ENCODE measurements at places on chromosomes 3 and 15.

DNA sequence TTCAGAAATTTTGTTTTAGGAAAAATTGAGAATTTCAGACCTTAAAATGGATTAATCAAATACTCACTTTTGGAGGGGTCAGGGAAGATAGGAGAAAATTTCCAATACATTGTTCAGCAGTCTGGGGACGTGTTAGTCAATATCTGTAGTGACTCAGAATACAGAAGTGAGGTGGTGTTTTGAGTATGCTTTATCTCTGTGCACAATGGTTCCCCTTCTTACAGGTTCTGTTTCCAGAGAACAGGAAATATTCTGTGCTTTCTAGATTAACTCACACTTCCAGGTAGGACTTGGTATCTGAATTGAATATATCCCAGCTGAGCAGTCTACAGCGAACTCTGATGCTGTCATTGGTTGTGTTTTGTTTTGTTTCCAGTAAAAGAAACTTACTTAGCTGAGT lies 30.7 kb upstream of the CCDC54 start:
- no peak for DNase-seq

DNA sequence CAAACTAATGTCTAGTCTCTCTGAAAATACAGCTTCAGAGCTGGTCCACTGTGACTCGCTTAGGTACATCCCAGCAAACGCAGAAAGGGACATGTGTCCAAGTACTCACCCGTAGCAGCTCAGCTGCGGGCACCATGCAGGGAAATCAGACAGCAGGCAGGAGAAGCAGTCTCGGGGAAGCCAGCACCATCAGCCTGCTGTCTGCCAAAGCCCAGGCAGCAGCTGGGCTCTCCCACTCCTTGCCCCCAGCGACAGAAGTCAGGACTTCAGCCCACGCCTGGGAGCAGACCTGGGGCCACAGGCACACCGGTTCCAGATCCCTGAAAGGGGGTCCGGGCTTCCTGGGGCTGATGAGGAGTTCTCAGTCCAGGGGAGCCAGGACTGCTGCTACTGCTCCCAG lies 34.9 kb downstream of the SEMA5B start:
- no peak for DNase-seq

DNA sequence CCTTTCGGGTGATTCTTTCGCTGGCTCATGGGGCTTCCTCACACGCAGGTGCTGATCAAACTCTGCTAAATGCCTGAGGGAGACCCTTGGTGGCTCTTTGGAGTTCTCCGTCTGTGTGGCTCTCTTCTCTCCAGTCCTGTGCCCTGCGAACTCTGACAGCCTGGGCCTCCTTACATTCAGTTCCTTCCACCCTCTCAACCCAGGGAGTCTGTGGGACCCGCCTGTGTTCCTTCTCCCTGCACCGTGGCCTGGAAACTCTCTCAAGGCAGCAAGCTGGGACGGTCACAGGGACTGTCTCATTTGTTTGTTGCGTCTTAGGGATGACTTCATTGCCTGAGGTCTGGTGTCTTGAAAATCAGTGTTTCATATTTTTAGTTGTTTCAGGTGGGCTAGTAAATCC lies 37.0 kb upstream of the CORO2B start:
- DNase-seq: no peak

- no peak for DNase-seq
Measured at GRCh38 chr3:143865302-143865701, 17.0 kb upstream of the SLC9A9 start.

- no peak for DNase-seq
Measured at GRCh38 chr3:170247875-170248274, 25.7 kb downstream of the PRKCI start.

- DNase-seq: no peak
Measured at GRCh38 chr3:32202496-32202895, 36.0 kb upstream of the CMTM8 start.

GRCh38 chr3:133837487-133838295 lies 32.1 kb downstream of the SRPRB start:
- DNase-seq: no peak

GRCh38 chr3:31357451-31357850 lies 175.3 kb upstream of the STT3B start:
- DNase-seq: no peak

- no peak for DNase-seq
Measured at GRCh38 chr3:166274351-166275023, 437.3 kb upstream of the BCHE start.

- peak; percentile 27 for DNase-seq
Measured at GRCh38 chr3:37993820-37994638, 3.4 kb downstream of the VILL start.

DNA sequence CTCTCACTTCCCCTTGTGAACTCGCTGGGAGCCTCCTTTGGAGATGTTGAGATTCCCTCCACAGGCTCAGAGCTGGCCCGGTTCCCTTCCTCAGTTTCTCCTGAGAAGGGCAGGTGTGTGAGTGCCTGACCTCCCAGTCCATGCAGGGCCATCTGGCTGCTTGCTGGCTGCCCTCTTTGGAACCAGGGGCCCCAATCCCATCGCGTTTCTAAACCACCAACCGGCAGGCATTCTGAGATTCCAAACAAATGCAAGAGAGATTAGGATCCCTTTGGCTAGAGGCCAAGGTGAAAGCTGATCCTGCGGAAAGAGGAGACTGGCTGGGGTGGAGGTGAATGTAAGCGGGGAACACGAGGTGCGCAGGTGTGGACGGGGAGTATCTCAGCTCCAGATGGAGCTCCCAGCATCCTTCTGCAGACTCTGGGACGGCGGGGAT lies 2.9 kb upstream of the PRRT3 start:
- DNase-seq: no peak

GRCh38 chr15:90838139-90838538 lies 30.2 kb upstream of the FURIN start:
- peak; percentile 79 for DNase-seq

DNA sequence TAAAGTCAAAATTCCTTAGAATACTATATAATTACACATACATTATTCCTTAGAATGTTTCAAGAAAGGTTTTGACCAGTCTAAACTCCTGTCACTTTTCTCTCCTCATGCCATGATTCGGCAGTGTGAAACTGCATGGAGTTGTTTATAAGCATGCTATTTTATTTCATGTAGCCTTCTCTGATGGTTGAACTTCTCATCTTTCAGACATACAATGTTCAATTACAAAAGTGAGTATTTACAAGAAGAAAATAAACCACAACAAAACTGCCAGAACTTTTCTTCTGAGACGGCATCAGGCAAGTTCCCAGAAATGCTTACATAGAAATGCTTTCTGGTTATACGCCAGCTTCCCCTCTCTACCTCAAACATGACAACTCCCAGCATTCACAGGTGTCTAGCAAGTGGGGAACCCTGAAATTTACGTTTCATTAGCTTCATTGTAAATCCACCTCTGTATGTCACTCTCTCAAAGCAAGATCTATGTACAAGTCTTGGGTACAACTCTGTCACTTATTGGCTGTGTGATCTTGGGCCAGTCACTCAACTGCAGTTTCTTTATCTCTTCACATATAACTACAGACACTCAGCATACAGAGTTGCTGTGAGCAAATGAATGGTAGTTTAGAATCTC lies 42.7 kb downstream of the HDGFL3 start:
- DNase-seq: no peak

GRCh38 chr15:31265871-31266711 lies 60.5 kb upstream of the KLF13 start:
- peak; percentile 44 for DNase-seq

DNA sequence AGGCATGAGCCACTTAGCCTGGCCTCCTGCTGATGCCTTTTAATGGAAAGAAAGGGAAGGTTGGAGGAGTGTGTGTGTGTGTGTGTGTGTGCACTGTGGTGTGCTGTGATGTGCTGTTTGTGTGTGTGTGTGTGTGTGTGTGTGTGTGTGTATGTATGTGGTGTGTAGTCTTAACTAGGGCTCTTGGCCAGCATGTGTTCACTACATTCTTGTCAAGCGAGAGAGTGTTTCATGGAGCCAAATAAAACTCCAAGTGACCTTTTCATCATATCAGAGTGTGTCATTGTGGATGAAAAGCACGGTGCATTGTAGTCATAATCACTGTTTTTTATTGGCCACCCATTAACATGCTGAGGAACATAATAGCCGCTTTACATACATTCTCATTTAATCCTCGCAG lies 30.8 kb upstream of the BHLHE40 start:
- no peak for DNase-seq

GRCh38 chr15:69529961-69530633 lies 77.5 kb downstream of the RPLP1 start:
- no peak for DNase-seq

DNA sequence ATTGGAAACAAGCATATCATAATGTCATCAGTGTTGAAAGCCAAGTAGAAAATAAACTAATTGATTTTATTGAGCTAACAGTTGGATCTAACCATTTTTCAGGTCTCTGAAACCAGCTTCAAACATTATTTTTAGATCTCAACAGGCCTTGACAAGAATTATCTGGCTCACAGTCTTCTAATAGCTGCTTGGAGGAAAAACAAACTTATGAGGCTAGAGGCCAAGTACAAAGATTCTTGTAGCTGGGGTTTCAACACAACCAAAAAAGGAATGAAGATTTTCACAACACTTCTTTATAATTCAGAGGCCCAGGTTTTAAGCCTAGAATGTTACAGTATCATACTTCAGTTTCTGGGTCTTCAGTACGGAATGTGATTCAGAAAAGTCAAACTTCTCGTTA lies 3.7 kb downstream of the SETMAR start:
- no peak for DNase-seq

- no peak for DNase-seq
Measured at GRCh38 chr15:101607108-101607507, 45.1 kb downstream of the TM2D3 start.

DNA sequence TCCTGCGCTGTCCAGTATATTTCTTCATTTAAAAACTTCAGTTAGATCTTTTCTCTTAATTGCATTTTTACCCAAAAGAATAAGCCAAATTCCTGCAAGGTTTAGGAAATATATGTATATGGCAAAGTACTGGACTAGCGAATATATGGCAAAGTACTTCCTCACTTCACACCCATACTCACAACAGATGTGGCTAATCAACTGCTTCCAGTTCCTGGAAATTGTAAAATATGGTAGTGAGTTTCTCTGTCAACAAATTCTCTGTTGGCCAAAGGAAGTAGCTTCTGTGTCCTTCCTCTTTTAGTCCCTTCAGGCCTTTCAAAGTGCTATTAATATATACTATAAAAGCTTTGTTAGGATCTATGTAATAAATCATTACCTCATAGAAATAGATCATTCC lies 22.0 kb downstream of the GPR15 start:
- no peak for DNase-seq

DNA sequence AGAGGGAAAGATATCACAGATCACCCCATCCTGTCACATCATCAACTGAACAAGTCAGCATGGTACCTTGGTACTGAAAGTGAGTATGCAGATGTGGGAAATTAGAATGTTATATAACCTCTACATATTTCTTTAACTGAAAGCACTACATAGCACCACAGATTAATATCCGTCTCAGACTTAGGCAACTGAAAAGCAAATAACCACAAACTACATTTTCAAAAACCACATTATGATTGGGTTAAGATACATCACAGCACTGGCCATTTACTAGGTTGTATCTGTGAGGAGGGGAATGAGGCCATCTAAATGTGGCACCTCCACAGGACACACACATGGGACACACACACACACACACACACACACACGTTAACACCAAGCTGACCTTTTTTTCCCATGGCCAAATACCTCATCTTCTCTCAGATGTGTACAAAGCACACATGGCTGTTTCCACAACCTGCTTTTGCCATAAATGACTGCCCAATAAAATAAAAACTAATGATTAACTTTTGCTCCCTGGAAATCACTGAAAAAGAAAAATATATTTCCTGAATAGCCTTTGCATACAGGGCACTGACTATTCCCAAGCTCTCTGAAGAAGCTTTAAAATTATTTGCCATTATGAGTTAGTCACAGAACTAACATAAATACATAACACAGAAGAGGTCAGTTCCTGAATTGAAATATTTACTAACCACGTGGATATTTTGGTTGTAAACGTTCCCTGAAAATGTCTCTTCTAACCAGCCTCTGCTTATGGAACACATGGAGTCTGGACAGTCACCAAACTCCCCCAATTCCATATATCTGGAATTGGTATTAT lies 60.1 kb downstream of the SUMF1 start:
- DNase-seq: no peak

DNA sequence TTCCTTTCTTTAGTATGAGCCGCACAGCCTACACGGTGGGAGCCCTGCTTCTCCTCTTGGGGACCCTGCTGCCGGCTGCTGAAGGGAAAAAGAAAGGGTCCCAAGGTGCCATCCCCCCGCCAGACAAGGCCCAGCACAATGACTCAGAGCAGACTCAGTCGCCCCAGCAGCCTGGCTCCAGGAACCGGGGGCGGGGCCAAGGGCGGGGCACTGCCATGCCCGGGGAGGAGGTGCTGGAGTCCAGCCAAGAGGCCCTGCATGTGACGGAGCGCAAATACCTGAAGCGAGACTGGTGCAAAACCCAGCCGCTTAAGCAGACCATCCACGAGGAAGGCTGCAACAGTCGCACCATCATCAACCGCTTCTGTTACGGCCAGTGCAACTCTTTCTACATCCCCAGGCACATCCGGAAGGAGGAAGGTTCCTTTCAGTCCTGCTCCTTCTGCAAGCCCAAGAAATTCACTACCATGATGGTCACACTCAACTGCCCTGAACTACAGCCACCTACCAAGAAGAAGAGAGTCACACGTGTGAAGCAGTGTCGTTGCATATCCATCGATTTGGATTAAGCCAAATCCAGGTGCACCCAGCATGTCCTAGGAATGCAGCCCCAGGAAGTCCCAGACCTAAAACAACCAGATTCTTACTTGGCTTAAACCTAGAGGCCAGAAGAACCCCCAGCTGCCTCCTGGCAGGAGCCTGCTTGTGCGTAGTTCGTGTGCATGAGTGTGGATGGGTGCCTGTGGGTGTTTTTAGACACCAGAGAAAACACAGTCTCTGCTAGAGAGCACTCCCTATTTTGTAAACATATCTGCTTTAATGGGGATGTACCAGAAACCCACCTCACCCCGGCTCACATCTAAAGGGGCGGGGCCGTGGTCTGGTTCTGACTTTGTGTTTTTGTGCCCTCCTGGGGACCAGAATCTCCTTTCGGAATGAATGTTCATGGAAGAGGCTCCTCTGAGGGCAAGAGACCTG lies 13.2 kb downstream of the GREM1 start:
- no peak for DNase-seq

DNA sequence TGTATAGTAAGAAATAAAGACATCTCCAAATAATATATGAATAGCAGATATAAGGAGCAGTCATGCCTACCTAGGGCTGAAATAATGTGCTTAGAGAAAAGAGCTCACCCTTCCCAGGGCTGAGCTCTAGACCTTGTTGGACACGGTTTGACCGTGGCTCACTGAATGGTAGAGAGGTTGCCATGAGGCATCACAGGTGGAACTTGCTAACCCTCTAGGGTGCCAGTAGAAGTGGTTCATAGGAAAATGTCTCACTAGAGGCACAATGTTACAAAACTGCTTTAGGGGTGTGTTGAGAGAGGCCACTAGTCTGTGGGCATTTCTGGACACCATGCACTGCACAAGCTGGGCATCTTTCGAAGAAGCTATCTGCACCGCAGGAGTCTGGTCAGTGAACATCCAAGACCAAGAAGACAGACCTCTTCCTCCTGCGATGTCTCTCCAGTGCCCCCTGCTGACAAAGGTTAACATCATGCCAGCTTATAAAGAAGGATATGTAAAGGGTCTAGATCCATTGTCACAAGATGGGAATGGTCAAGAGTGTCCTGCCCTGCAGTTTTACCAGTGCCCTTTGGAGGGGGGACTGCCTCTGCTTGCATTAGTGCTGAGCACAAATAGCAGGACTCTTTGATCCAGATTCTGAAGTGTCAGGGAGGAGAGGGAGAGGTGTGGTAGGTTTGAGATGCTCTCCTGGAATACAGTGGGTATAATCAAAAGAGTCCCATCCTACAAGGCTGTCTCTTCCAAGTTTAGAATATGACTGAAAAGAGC lies 266.8 kb downstream of the ZNF385D start:
- DNase-seq: no peak
